DMS 273 treated with DMSO at 0.1 percent for 48 hours (cell line): ENCODE measurements at places on chromosomes 3 and 15.

DNA sequence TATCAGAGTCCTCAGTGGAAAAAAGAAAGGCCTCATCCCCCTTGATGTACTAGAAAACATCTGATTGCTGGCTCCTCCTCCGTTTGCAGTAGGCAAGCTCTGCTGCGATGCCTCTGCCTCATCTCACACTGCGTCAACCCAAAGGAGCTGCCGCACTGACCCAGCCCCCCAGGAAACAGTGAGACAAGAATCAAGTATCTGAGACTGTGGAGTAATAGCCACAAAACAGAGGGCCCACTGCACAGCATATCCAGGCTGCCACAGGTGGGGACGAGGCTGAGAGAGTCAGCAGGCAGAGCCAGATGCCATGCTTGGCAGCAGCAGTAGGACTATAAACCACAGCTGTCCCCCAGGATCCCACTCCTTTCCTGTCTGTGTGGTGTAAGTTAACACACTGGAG, 165.9 kb downstream of the STAC start:
- peak; percentile 50 for DNase-seq

GRCh38 chr3:134640872-134641470, 9.9 kb downstream of the KY start:
- peak; percentile 43 for DNase-seq

DNA sequence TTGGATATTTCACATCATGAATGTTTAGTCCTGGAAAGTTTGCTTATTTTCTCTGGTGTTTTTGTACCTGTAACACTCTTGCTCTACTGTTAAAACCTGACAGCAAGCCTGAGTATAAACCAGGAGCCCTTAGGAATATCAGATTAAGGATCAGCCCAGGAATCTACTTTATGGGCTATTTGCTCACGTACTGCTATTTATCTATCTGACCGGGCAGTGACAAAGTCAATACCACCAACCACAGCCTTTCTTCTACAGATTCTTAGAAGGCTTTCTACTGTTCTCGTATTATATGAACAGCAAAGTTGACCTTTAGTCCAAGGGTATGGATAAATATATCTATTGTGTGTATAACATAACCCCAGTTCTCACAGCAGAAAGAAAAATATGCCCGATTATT, 521.2 kb downstream of the RBMS3 start:
- no peak for DNase-seq

- no peak for DNase-seq
Measured at GRCh38 chr3:186870421-186871201, 28.1 kb downstream of the ADIPOQ start.

DNA sequence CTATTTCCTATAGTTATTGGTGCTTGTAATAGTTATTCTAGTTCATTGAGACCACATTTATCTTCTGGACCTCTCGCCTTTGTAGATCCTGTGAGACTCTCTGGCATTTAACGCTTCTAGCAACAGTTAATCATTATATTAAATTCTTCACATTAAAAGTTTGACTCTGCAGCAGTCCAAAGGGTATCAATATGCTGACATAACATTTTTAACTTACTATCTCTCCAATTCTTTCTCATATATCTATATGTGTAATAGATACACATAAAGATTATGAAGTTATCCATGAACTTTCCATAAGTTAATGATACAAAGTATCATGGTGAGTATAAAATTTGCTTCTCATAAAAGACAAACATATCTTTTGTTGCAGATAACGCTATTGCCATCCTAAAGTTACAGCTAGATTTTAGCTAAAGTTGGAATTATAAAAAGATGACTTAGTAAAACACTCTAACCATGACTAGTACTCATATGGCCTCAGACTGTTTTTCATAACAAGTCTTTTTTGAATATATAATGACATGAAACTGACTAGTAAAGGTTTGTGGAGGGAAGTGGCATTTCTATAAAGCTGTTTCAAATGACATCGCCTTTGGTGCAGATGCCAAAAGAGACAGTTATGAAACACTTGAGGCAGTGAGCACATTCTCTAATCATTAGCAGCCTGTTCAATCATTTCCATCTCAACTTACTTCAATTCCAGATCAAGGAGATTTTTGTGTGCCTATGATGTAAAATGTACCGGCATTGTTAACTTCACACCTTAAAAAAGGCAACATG, 379.3 kb upstream of the CBLB start:
- no peak for DNase-seq

GRCh38 chr15:57216288-57216687, 160.0 kb upstream of the CGNL1 start:
- no peak for DNase-seq

DNA sequence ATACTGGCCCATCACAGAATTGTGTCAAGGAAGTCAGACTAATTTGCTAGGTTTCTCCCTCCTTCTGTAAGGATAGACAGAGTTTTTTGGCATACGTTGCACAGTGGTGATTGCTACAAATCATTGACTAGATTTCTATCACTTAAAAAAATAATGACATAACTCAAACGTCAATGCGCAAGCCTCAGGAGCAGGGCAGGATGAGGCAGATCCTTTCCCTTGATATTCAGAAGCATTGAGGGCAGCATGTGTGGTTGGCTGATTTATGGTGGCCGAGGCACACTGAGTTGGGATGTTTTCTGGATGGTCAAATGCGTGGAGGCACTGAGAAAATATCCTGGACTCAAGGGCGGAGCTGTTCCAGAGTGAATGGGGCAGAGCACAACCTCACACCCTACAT, 14.4 kb downstream of the THSD4 start:
- DNase-seq, result no peak

- no peak for DNase-seq
Measured at GRCh38 chr3:62318365-62318751, 55.0 kb downstream of the FEZF2 start.

DNA sequence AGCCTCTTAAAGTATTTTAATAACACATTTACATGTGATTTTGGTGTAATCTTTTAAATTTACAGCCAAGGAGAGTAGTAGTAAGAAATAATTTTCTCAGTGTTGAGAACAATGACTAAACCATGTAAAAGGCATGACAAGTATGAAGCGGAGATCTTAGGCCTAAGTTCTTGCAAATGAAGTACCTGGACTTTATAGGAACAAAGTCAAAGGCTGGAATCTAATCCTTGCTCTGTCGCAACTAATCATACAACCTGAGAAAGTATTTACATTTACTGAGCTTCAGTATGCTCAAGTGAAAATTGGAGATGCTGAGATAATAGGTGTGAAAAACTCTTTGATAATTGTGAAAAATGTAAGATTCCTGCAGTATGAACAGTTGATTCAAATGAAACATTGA, 86.4 kb upstream of the VGLL3 start:
- DNase-seq, result no peak
